ENCODE measurements at places on chromosomes 16 and 17.

GRCh38 chr17:14289162-14289561 lies 11.7 kb upstream of the HS3ST3B1 start:
- no peak for DNase-seq

DNA sequence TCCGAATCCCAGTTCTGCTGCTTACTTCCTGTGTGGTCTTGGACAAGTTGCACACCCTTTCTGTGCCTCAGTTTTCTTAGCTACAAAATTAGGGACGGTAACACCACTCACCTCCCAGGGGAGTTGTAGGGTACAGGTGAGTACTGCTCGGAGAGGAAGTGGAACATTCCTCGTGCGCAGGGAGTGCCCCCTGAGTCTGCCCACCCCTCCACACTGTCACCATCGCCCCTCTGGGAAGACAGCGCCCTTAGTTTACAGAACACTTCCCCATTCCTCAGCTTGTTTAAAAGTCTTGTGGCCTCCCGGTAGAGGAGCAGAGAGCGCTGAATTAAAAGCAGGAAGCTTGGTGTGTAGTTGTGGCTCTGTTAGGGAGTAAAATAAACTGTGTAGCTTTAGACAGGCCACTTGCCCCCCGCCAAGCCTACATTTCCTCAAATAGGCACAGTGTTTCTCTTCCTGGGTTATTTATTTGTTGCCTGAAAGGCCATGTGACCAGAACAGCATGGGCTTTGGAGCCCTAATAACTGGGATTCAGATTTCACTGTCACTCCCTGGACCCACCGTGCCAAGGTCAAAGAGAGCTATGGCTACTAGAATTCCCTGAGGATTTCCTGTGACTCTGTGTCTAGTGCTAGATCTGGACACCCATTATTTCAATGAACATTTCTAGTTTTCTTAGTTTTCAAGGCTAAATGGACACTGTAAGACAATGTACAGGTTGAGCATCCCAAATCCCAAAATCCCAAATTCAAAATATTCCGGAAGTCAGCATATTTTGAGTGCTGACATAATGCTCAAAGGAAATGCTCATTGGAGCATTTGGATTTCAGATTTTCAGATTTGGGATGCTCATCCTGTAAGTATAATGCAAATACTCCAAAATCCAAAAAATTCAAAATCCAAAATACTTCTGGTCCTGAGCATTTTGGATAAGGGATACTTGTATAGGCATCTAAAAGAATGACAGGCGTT lies 372.5 kb downstream of the SNX29 start:
- DNase-seq, result no peak

DNA sequence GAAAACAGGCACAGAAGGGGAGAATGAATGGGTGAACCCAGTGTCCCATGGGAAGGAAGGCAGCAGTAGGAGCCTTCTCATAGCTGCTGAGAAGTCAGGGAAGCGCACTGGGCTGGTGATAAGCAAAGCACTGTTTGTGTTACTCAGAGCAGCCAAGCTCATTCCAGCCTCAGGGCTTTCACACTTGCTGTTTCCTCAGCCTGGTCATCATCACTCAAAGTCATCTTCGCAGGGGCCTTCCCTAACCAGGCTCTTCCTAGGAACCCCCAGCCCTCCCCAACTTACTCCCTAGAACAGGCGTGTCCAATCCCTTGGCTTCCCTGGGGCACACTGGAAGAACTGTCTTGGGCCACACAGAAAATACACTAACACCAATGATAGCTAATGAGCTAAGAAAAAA lies 32.1 kb upstream of the LONP2 start:
- no peak for DNase-seq

- DNase-seq, result no peak
Observed at GRCh38 chr17:59696682-59697277, 10.4 kb downstream of the PTRH2 start.

DNA sequence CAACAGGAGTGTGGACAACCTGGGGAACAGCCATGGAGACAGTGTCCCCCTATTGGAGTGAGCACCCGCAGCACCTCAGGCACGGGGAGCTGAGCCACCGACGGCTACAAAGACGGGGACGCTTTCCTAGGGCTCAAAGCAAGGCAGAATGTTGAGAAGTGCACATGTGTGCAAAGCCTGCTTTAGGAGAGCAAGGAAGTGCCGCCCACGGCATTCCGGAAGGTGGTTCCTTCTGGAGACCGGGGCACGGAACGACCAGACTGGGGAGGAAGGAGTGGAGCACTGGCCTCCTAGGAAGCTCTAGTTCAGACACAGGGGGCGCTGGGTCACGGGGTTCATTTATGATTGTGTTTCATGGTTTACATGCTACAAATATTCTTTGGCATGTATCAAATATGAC lies 52.2 kb downstream of the TBC1D16 start:
- peak; percentile 49 for DNase-seq

GRCh38 chr16:79869304-79870015 lies 268.9 kb upstream of the MAF start:
- DNase-seq, result no peak

GRCh38 chr17:67238991-67239390 lies 6.0 kb downstream of the HELZ start:
- no peak for DNase-seq

DNA sequence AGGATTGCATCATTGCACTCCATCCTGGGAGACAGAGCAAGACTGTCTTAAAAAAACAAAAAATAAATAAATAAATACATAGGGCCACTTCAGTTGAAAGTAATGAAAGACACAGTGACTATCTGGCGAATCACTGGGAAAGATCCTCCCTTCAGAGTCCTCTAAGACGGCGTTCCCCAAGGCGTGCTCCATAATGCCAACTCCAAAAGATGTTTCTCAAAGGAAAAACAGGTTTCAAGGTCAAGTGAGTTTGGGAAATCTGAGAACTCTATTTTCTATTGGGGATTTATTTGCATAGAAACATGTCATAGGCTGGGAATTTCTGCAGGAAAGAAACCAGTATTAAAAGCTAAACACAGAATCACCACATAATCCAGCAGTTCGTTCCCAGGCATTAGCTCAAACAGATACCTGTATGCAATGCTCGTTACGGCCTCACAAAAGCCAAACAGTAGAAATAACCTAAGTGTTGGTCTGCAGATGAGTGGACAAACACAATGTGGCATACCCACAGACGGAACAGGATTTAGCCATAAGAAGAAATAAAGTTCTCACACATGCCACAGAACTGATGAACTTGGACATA lies 7.9 kb downstream of the KLHDC4 start:
- DNase-seq, result no peak

- peak; percentile 87 for DNase-seq
Observed at GRCh38 chr16:74774223-74775139, at the start of gene FA2H. Gene FA2H, minus strand, starts transcription at chr16:74774820. Its CDS starts 65 bp downstream, at chr16:74774755.

DNA sequence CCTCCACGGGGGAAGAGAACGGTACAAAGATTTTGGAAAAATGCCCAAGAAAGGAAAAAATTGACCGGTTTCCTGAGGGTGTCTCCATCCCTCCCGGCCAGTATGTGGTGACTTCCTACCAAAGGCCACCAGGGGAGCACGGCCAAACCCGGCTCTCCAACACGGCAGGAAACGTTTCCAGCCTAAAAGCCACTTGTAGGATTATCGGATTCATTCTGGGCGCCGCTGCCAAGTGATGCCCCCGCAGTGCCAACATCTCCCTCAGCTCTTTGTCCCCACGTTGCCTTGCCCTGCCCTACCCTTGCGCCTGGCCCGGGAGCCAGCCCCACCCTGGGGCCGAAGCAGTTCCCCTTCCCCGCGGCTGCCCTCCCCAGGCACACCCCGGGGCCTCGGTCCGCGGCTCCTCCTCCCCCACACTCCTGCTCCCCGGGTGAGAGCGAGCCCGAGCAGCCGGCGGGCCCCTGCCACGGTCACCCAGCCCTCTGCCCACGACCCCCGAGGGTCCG lies 688 bp downstream of the CRK start:
- DNase-seq, result peak; percentile 70

GRCh38 chr16:2158262-2158638 lies 2.7 kb downstream of the TRAF7 start:
- no peak for DNase-seq

DNA sequence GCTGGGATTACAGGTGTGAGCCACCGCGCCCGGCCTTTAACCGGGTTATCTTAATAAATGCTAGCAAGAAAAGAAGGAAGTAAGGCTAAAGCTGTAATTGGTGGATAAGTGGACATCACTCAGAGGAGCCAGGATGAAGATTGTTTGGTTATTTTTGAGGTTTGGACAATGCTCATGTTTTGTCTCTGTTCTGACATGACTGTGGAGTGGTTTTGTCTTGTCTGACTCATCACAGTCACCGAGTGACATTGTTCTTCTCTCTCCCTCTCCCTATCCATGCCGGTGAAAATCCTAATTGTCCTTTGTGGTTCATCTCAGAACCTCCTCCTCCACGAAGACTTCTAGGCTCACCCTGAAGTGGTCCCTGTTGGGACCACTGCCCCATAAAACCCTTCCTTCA lies 23.5 kb upstream of the GRIN2A start:
- no peak for DNase-seq

DNA sequence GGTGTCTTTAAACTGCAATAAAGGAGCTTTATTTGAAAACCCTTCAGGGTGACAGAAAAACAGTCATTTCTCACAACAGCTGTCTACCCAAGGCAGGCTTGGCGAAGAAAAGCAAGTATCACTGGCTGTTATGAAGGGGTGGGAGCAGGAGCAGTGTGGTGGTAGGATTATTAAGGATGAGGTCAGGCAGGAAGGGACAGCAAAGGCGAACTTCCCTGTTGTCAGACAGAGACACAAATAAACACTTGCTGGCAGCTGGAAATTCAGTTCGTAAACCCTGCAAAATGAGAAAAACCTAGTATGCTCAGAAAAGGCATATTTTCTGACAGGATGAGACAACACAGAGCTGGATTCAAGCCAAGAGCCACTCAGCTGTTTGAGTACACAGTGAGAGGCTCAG lies 416.3 kb upstream of the CDH5 start:
- no peak for DNase-seq

DNA sequence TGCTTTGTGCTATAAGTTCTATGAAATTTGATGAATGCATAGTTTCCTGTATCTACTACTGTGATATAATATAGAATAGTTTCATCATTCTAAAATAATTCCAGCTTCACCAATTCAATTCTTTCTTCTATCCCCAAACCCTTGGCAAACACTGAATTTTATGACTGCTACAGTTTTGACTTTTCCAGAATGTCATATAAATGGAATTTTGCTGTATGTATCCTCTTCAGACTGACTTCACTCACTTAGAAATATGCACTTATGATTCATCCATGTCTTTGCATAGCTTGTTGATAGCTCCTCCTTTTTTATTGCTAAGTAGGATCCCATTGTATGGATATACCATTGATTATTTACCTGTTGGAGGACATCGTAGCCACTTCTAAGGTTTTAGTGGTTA lies 89.1 kb upstream of the HS3ST3A1 start:
- DNase-seq, result no peak

DNA sequence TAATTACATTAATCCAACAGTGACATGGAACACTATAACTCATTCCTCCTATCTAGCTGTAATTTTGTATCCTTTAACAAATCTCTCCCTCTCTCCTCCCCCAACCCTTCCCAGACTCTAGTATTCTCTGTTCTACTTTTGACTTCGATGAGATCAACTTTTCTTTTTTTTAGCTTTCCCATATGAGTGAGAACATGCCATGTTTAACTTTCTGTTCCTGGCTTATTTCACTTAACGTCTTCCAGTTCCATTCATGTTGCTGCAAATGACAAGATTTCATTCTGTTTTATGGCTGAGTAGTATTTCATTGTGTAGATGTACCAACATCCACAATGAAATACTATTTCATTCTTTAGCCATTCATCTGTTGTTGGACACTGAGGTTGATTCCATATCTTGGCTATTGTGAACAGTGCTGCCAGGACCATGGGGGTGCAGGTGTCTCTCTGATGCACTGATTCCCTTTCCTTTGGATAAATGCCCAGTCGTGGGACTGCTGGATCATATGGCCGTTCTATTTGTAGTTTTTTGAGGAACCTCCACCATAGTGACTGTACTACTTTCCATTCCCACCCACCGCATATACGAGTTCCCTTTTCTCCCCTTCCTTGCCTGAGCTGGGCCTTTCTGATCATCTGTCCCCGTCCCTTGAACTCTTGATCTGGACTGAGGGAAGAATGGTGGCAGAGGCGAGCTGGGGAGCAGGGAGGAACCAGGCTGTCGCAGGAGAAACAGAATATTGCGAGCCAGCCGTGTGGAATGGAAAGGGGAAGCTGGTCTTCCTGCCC lies 7.7 kb upstream of the CEP295NL start:
- no peak for DNase-seq

- DNase-seq, result no peak
Observed at GRCh38 chr17:5509482-5509881, 23.1 kb downstream of the MIS12 start.

- DNase-seq, result no peak
Observed at GRCh38 chr17:72931163-72931562, 161.3 kb downstream of the SLC39A11 start.

- DNase-seq, result no peak
Observed at GRCh38 chr16:86663685-86664521, 85.6 kb downstream of the FOXL1 start.

- no peak for DNase-seq
Observed at GRCh38 chr16:21120976-21121520, 29.6 kb downstream of the DNAH3 start.

GRCh38 chr16:14501331-14502255 lies 128.5 kb downstream of the PARN start:
- peak; percentile 89 for DNase-seq

- DNase-seq, result no peak
Observed at GRCh38 chr16:65254144-65254543, 132.3 kb upstream of the CDH11 start.

DNA sequence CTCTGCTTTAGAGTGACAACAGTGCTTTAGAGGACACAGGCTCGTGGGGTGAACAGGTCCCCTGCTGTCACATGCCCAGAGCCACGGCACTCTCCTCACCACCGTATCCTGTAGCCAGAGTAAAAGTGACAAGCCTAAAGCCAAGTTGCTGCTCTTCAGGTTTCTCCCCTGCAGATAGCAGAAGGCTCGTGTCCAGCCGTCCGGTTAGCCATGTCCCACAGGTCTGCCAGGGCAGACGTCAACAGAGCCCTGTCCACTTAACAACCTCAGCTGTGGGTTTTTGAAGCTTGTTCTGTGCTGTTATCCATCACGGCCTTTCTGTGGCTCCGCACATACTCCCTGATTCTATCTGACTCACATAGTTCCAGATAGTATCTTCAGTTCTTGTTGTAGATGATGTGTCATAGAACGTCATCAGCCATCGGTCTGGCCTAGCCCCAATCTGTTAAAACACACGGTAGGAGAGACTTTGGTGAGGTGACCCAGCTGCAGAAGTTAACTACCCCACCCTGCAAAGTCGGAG lies 100.7 kb downstream of the SOCS1 start:
- DNase-seq, result no peak

- DNase-seq, result peak; percentile 46
Observed at GRCh38 chr17:48024149-48025039, 13.2 kb downstream of the COPZ2 start.

GRCh38 chr17:39132192-39132610 lies 19.2 kb downstream of the PLXDC1 start:
- DNase-seq, result no peak

GRCh38 chr17:10648381-10648780 lies 8.7 kb downstream of the MYH3 start:
- DNase-seq, result no peak

- no peak for DNase-seq
Observed at GRCh38 chr17:62722625-62723024, 85.5 kb downstream of the MARCHF10 start.
